Purkinje cell (primary cell): ENCODE measurements at places on chromosomes 5 and 9. TPM values are rescaled to one million over a fixed set of nuclear protein-coding genes. Genes with fewer than 3 reads are reported as not detected.

ANKRD31 gene
- 0.32 and 0.42 TPM in 2 replicates for polyA plus RNA-seq

FBP2 gene
- not detected in 2 replicates for polyA plus RNA-seq

KIAA1958 gene
- polyA plus RNA-seq = 3.7 TPM in 2 replicates

CDH10 gene
- 13.7 and 18.7 TPM in 2 replicates for polyA plus RNA-seq

SHOC1 gene
- polyA plus RNA-seq = 0.62 and 0.76 TPM in 2 replicates

PCDHB5 gene
- polyA plus RNA-seq = 2.1 and 4.8 TPM in 2 replicates

RNF183 gene
- not detected in 2 replicates for polyA plus RNA-seq

ABO gene
- polyA plus RNA-seq = 0.10 TPM in 1 of 2 replicates, not detected in the other

LIX1 gene
- polyA plus RNA-seq = 5.0 and 5.4 TPM in 2 replicates

PCDHA6 gene
- polyA plus RNA-seq = 4.0 and 5.4 TPM in 2 replicates

MAMDC4 gene
- polyA plus RNA-seq = 0.12 and 0.14 TPM in 2 replicates

ANKRD33B gene
- 4.2 TPM in 2 replicates for polyA plus RNA-seq

SNAPC4 gene
- 0.55 and 0.71 TPM in 2 replicates for polyA plus RNA-seq

TSTD2 gene
- polyA plus RNA-seq = 3.4 and 4.2 TPM in 2 replicates

PCDHGB2 gene
- polyA plus RNA-seq = 0.08 and 2.9 TPM in 2 replicates

TEK gene
- 0.07 TPM in 1 of 2 replicates, not detected in the other for polyA plus RNA-seq

NAIP gene
- polyA plus RNA-seq = 1.5 and 7.6 TPM in 2 replicates

PCDHA5 gene
- polyA plus RNA-seq = 1.5 and 6.3 TPM in 2 replicates
